ENCODE measurements at places on chromosomes 2 and 18.

DNA sequence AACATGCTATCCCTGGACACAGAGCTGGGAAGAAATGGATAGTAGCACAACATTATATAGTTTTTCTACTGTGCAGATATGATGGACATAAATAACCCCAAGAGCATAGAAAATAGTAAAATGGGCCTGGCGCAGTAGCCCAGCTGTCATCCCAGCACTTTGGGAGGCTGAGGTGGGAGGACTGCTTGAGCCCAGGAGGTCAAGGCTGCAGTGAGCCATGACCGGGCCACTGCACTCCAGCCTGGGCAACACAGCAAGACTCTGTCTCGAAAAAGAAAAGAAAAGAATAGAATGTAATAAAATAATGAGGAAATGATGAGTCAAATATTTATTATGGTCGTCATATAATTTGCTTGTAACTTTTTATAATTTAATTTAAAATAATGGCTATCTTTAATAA, 7.5 kb upstream of the GAREM2 start:
- no peak for DNase-seq

DNA sequence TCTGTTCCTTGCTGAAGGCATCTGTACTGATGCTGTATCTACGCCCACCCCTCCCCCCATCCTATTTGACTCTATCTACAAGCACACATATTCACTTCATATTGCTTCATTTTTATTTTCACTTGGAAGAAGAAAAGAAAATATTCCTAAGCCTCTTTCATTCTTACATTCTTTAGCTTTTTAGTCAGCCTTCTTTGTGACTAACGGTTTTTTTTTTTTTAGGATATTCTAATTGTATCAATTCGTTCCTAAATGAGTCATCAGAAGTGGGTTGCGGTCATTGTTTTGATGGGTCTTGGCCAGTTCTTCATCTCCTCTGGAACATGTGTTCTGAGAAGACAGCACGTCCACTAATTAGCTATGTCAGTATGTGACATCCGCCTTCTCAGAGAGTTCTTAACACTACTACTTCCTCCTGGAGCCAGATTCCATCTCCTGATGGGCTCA, 88.7 kb downstream of the MYO1B start:
- no peak for DNase-seq

GRCh38 chr2:23312996-23313606, 71.9 kb upstream of the KLHL29 start:
- DNase-seq, result no peak

GRCh38 chr2:175430236-175430635, 248.7 kb upstream of the ATP5MC3 start:
- DNase-seq, result no peak

DNA sequence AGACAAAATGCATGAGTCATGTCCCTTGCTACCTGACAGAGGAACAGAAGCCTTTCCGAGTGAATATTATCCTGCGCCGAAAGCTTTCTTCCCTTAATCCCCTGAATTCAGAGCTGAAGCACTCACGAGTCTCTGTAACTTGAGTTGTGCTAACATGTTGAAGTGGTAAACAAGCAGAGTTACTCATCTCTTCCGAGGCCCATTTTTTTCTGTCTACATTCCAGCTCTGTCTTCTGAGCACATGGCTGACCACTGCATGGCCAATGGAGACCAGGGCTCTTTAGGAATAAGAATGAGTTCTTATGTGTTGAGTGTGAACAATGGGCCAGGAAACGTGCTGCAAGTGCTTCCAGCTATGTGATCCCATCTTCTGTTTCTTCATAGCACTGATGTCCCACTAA, 73.1 kb upstream of the PID1 start:
- no peak for DNase-seq

DNA sequence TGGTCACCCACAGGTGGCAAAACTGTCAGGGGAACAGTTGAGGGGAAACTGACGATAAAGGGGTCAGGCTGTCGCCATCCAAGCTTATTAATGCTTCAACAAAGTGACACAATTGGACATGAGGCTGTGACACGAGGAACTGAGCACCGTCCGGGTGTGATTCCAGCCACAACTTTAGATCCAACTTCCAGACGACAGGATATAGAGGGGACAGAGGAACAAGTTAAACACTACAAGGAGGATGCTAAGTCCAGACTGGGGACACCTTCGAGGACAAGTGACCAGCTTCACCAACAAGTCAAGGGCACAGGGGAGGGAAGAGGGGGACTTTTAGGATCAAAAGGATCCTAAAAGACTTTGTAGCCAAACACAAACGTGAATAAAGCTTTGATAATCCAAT, 23.8 kb downstream of the BOK start:
- DNase-seq, result no peak

DNA sequence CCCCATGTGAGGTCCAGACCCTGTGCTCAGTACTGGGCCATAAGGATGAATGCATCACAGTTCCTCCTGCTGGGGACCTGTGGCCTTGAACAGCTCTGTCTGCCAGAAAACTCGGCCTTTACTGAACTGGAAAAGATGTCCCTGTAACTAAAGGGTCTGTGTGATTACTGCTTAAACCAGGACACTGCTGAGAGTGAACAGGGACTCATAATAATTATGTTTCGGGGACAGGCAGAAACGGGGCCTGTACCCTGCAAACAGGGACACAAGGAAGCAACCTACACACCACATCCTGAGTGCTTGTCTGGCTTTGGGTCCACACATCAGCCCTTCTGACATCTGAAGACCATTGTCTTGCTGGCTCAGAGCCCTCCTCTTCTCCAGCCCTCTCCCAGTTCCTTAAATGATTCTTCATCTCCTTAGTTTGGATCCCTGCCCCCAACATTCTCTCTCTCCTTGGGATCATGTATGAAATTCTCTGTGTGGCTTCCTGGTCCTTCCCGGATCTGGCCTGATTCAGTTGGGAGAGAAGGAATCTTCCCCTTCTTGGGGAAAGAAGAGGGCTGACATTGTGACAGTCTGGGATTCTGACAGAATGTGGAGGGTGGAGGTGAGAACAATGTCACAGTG, 248.0 kb downstream of the MYCN start:
- no peak for DNase-seq

- DNase-seq, result no peak
These were observed 94.7 kb downstream of the EXOC6B start for GRCh38 chr2:72731116-72731515.

- DNase-seq, result no peak
These were observed 222.2 kb downstream of the C1D start for GRCh38 chr2:67840460-67841068.

GRCh38 chr18:51953521-51953920, 386.5 kb upstream of the DCC start:
- DNase-seq, result no peak

GRCh38 chr2:132669908-132670495, at the start of gene LYPD1:
TSS of gene LYPD1 (minus strand) at chr2:132670205. CDS start at chr2:132669932, 273 bp downstream.
- no peak for DNase-seq

DNA sequence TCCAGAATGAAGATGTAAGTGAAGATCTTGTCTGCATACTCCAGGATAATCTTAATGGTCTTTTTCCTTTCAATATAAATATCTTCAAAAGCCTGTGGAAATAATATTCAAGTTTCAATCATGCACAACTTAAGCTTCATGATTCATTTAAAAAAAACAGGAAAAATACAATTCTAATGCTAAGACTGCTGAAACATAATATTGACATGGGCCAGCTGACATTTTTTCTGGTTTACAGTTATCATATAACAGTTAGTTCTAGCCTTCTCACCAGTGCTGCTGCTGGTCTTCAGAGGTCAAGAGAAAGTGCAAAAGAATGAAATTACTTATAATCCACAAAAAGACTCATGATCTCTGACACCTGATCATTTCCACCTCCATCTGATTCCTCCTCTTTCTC, 110.4 kb upstream of the SCN1A start:
- no peak for DNase-seq

GRCh38 chr2:143473820-143474219, 344.6 kb downstream of the ARHGAP15 start:
- no peak for DNase-seq
